ENCODE measurements at places on chromosomes 7 and 10. TPM values are rescaled to one million over a fixed set of nuclear protein-coding genes. Genes with fewer than 3 reads are reported as not detected.

DNA sequence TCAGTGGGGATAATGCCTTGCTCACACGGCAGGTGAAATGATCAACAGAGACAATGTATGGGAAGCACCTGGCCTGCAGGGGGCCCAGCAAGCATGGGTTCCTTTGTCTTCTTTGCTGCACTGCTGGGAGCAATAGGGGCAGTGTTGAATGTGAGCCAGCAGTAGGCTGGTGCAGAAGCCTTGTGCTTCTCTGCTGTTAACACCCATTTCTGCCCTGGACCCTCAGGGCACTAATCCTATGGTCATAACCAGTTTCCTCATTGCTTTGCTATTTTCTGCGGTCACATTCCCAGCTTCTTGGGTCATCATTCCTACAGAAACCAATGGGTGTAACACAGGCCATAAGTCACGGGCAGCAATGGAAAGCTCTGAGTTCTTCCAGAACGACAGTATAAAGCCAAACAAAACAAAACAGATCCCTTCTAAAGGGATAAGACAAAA, 10.9 kb upstream of the LGI1 start:
- DNase-seq, result peak; percentile 17

DNA sequence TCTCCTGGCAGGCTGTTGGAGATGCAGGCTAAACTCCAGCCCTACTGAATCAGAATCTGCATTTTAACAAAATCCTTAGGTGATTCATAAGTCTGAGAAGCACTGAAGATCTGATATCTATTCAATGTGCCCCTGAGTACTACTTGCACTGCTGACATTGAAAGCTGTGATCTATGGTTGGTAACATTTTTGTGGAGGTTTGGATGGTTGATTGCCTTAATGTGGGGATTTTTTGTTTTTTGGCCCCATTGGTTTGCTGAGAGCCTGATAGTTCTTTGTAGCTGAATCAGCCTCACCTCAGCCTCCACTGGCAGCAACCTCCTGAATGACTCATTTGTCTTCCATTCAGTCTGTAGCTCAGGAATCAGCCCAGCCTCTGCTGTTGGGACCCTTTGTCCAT, 14.7 kb upstream of the LRRN3 start:
- DNase-seq, result no peak

- DNase-seq, result no peak
Observed at GRCh38 chr7:45898222-45898621, 9.9 kb downstream of the IGFBP1 start.

GRCh38 chr7:95295397-95295796, 28.9 kb downstream of the PON1 start:
- no peak for DNase-seq

DNA sequence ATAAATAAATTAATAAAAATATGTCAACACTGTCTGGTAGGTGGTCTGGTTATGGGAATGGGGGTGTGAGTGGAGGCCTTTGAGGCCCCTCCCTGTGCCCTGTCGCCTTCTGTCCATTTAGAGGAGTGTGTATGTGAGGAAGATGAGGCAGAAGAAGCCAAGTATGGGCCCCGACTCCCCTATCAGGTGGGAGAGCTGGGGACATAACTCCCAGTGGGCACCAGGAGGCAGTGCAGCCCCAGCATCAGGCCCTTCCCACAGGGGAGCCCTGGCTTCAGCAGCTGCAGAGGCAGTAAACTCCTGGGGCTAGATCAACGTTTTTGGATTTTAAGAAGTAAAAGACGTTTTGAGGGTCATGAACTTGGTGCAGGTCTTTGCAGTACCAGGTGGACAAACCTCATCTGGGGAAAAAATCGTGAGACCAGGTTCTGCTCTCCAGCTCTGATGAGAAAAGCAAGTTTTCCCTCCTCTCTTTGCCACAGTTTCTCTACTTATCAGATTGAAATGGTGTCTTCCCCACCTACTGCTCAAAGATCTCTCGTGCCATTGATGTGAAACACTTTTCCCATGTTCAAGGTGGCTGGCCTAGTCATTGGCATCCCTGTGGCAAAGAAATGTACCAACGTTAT, 167.8 kb upstream of the EEPD1 start:
- DNase-seq, result peak; percentile 41

GRCh38 chr7:111352319-111352718, 210.0 kb downstream of the IMMP2L start:
- DNase-seq, result no peak

DNA sequence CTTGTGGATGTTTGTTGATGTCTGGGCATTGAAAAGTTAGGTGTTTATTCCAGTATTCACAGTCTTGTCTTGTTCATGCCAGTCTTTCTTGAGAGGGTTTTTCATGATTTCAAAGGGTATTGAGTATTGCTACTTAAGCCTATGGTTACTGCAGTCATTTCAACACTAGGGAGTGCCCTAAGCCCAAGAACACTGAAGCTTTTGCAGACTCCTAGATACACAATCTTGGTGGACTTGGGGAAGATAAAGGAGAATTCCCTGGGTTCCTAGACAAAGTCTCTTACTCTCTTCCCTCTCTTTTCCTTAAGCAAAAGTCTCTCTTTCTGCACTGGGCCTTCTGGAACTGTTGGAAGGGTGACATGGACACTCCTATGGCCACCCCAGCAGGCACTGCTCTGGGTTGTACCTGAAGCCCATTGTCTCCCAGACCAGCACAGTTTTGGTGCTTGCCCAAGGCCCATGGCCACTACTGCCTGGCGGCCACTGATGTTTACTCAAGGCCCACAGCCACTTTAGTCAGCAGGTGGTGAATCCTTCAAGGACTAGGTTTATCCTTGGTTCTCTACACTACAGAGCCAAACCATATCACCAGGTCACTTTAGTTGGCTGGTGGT, 24.9 kb downstream of the SAMD9 start:
- no peak for DNase-seq

- DNase-seq, result no peak
Observed at GRCh38 chr10:101644002-101644401, 51.0 kb downstream of the FBXW4 start.

Gene CAV2
- total RNA-seq, result 1.9 TPM

Gene TMEM270
- total RNA-seq, result not detected

Gene FOXI2
- not detected for total RNA-seq
